Cerebellar nuclear complex (tissue), 1 donor: ENCODE measurements at places on chromosomes 1 and 21.

- DNase-seq, result no peak
Measured at GRCh38 chr21:35368326-35368725, 319.2 kb upstream of the RUNX1 start.

DNA sequence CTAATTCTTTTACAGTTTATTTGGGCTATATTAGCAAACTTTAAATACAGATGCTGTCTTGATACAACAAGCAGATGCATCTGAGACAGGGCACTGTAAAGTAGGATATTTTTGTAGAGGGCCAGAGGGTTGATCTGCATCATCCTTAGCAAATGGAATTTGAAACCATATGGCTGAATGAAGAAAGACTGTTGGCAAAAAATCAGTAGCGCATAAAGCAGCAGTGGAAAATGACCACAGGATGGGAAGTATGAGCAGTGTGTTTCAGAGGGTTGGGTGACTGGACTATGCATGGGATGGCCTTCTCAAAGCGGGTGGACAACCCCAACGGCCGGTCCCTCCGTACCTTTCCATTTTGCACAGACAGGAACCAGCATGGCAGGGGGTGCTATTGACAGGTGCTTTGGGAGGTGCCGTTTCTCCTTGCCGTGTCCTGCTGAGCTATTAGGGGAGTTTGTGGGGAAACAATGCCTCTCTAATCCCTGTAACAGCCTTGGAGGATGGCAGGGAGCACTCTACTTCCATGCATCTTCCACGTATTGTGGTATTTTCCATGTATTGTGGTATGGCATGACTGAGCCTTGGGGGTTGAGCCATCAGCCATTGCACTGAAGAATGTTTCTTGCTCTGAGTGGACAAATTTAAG lies 5.9 kb downstream of the LRRC8B start:
- no peak for DNase-seq

DNA sequence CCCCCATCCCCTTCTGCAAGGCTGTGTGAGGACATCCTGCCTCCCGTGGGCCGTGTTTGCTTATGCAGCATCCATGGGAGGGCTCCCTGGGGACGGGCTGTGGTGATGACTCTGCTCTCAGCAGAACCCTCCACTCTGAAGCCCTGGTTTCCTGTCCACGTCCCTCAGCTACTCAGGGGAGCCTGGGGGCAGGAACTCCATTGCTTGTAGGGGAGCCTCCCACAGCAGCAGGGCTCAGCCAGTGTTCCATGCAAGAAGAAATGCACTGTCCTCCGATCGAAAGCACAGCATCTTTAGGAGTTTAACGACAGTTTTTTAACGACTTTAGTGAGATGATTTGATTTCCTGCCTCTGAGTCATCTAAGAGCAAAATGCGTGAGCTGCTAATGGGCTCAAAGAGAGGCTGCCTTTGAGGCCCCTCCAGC lies 8.3 kb upstream of the KCNAB2 start:
- no peak for DNase-seq

DNA sequence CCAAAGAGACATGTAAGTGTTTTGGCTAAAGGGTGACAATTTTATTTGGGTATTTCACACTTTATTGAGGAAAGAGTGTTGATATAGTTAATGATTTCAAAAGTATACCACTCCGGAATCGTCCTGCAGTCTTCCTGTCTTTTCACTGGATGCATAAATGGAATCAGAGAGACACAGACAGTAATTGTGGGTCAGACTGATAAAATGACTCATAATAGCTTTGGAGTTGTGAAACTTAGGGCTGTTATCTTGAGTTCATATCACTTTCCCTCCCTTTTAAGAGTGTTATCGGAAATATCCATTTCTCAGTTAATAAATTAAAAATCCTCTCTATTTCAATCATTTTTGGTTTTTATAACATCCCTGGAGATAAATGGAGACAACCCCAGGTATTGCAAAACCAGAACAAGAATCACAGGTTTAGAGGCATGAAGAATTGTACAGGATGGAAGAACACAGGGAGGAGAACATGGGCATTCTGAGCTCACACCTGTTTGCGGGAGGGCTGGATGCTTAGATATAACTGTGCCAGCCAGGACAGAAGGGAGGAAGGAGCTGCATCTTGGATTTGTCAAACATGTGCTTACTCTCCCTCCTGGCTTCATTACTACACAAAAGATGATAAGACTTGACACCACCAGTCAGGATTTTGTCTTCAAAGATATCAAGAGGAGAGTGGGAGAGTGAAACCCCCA lies 185.4 kb downstream of the LMO4 start:
- DNase-seq, result no peak

GRCh38 chr1:5481889-5482288 lies 510.3 kb downstream of the NPHP4 start:
- DNase-seq, result no peak

- no peak for DNase-seq
Measured at GRCh38 chr1:105359457-105359856, 1609.8 kb downstream of the AMY1C start.

DNA sequence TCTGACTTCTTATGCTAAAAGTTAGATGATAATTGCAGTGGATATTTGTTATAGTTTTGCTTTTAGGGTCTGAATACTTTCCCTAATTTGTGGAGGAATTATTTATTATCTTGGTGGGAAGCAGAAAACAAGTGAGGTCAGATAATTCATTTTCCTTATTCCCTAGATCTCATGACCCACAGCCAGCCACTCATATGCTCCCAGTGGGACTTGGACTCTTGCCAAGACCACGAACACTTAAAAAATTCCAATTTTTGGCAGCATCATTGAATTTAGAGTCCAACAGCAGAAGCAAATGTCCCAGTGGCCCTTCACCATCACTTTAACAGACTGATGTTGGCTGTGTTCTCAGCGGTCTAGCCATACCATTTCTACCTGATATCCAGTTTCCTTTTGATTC lies 204.2 kb downstream of the HMCN1 start:
- no peak for DNase-seq

DNA sequence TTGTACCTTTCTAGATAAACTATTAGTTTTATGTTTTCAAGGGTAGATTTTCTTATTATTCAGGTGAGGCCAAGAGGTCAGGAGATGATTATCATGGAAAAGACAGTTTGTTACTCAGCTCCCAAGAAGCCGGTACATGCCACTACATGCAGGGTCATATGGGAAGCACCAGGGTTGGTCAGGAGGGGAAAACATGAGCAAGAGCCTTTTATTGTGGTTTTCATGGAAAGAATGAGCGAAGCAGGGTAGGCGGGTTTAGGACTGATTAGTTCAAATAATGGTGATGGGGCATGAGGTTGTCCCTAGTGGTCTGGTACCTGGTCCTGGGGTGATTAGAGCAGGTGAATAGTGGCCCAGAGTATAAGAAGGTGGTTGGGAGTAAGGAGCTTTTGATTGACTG lies 189.9 kb downstream of the APP start:
- DNase-seq, result no peak

GRCh38 chr1:232599178-232600041 lies 30.5 kb downstream of the SIPA1L2 start:
- DNase-seq, result no peak
